GM19239 (cell line): ENCODE measurements at places on chromosomes 3 and 15.

DNA sequence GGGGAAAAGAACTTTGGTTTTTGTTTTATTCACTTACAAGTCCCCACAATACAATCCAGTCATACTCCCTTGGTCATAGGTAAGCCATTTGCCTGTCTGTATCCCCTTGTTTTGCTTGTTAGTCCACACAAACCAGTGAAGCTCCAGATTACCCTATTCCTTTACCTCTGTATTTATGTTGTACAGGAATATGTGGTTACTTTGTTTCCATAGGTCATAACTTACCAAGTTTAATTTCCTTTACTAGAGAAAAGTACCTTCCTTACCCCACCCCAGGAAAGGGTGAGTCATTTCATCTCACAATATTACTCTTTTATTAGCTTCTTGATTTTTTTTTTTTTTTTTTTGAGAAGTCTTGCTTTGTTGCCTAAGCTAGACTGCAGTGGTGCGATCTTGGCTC is 113.4 kb upstream of the LRRFIP2 start:
- no peak for DNase-seq

GRCh38 chr3:37833302-37834186 is 28.1 kb upstream of the CTDSPL start:
- DNase-seq: no peak

DNA sequence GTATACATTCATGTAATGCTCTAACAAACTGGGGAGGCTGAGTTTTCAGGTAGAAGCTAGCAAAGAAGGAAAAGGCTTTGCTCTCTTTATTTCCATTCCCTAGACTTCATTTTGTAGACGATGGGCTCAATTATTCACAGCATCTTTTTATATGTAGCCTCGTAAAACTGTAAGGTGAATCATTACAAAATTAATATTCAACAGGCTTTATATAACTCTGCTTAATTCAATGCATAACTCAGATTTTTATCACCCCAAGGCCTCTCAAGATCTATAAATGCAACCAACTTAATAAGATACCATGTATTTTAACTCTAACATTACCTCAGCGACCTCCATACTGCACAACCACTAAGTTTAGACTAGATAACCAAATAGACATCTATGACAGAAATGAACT is 63.0 kb upstream of the FRMD4B start:
- DNase-seq: no peak

GRCh38 chr3:113812854-113813253 is 25.7 kb upstream of the GRAMD1C start:
- DNase-seq: no peak

DNA sequence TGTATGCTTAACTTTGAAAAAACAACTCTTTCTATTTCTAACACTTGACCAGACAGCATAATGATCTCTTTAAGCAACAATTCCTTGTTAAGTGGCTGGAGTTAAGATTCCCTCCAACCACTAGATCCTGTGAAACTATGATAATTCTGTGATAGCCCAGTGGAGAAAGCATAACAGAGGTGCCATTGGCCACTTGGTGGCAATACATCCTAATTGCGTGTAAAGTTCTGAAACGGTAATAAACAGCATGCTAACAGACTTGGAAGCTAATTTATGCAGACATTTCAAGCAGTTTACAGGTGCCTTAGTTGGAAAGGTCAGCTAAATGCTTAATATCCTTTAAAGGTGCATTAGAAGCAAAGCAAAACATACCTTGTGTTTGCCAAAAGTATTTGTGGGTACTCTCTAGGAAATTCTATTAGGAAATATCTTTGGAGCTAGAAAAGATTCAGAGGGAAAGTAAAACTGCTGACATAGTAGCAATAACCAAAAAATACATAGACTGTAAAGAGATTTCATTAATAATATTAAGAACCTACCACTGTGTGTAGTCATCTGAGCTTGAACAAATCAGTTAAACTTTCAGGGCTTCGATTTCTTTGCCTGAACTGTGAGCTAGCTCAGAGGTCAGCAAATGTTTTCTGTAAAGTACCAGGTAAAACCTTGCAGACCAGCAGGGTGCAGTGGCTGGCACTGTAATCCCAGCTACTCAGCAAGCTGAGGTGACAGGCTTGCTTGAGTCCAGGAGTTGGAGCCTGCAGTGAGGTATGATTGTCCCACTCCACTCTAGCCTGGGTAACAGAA is 19.0 kb upstream of the CSTA start:
- DNase-seq: no peak

- DNase-seq: no peak
Observed at GRCh38 chr3:143437405-143437804, 317.8 kb downstream of the CHST2 start.

- DNase-seq: no peak
Observed at GRCh38 chr3:177681852-177682251, 484.6 kb upstream of the TBL1XR1 start.

GRCh38 chr3:105829229-105829628 is 39.6 kb downstream of the CBLB start:
- no peak for DNase-seq

GRCh38 chr3:42729404-42730145 is 27.0 kb upstream of the HHATL start:
- DNase-seq: no peak

DNA sequence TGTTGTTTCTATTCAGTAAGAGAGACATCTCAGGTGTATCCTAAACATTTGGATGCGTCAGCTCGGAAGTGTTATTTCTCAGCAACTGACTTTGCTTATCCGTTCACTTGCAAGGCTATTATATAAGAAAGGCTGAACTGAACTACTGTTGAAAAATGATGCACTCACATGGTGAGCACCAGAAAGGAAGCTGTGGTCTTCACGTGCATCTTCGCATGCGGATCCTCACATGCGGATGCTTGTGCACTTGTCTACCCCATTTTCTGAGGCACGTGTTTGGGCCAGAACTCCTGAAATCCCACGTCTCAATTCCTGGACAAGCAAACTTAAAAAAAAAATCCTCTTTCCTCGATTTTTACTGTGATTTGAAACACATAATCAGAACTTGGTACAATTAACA is 63.2 kb downstream of the PDZRN3 start:
- DNase-seq: no peak

- DNase-seq: no peak
Observed at GRCh38 chr3:102078854-102079808, 229.8 kb downstream of the NFKBIZ start.

- no peak for DNase-seq
Observed at GRCh38 chr3:125461896-125462295, 58.1 kb downstream of the SNX4 start.

DNA sequence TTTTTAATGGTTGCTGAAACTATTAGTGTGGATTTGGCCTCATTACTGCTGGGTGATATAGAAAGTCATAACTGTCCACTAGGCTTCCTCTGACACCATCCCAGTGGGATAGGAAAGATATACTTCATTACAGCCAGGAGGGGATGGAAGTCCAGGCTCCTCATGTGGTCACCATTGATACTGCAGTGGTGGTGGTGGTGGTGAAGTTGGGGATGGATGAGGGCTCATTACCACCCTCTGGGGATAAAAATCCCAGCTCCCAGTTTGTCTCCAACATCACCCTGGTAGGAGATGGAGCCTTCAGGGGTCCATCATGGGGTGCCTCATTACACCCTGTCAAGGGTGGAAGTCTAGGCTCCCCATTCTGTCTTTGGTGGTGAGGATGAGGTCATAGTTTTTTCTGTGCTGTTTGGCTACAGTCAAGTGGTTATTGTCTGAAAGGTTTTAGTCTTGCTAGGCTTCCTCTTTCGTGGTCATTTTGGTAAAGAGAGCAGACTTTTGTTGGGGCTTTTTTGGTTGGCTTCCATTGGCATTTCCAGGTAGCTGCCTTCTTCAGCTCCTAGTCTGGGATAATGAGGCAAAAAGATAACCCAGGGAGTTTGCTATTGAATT is 30.1 kb upstream of the FILIP1L start:
- no peak for DNase-seq

- no peak for DNase-seq
Observed at GRCh38 chr3:7640787-7641186, 779.9 kb downstream of the GRM7 start.

DNA sequence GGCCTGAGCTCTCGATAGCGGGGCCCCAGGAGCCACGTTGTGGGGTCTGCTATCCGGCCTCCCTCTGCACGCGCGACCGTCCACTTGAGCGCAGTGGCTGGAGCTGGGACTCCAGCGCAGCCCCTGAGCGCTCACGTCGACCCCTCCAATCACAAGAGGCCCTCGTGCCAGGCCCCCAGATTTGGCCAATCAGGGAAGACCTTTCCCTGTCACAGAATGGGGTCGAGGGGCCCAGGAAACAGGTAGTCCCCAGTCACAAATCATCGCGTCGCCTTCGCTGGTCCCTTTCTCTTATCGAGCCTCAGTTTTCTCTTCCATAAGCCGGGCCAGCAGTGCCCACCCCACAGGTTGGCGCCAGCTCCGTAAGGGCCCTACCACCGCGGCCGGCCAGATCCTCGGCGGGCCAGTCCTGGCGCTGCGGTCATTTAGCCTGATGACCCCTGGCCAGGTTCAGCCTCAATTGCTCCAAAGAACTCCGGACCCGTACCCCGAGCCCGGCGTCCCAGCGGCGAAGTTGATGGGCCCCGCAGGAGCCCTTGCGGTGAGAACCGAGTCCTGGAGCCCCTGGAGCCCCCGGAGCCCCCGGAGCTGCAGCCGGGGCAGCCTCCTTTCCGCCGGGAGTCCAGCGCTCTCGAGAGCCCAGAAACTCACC is 435 bp downstream of the ALDH1L1 start:
- DNase-seq: no peak

GRCh38 chr3:42127226-42127625 is 36.1 kb downstream of the TRAK1 start:
- no peak for DNase-seq

GRCh38 chr3:136546720-136547119 is 205.5 kb downstream of the STAG1 start:
- DNase-seq: no peak

DNA sequence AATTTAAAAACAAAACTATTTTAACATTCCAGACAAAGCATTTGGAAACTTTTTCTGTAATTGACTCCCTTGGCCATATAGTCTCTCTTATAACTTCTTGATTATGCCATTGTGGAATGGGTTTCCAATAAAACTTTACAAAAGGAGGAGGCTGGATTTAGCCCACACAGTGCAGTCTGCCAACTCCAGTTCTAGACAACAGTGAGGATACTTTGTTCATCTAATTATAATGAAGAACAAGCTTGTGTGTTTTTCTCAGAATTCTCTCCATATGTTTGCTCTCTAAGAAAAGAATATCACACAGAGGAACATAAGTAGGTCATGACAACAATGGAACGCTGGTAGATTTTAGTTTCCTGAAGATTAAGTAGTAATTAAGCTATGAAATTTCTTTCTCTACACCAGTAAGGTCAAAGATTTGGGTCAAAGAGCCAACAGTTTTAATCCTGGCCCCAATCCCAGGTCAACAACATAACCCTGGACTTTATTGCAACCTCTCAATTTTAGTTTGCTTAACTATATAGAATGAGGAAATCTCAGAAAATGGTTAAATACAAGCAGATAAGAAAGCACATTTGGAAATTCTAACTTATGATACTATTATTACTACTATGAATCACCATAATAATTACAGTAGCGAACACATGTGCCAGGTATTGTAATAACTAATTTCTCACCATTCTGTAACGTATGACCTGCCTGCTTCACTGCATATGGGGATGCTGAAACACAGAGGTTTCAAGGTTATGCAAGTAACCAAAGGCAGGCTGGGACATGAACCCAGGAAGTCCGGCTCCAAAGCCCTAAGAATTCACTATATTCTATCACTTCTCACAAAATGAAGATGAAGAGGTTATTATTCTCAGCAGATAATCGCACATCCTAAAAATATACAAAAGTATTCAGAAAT is 65.7 kb downstream of the TJP1 start:
- no peak for DNase-seq

GRCh38 chr3:49489247-49489646 is 19.2 kb downstream of the DAG1 start:
- DNase-seq: no peak

DNA sequence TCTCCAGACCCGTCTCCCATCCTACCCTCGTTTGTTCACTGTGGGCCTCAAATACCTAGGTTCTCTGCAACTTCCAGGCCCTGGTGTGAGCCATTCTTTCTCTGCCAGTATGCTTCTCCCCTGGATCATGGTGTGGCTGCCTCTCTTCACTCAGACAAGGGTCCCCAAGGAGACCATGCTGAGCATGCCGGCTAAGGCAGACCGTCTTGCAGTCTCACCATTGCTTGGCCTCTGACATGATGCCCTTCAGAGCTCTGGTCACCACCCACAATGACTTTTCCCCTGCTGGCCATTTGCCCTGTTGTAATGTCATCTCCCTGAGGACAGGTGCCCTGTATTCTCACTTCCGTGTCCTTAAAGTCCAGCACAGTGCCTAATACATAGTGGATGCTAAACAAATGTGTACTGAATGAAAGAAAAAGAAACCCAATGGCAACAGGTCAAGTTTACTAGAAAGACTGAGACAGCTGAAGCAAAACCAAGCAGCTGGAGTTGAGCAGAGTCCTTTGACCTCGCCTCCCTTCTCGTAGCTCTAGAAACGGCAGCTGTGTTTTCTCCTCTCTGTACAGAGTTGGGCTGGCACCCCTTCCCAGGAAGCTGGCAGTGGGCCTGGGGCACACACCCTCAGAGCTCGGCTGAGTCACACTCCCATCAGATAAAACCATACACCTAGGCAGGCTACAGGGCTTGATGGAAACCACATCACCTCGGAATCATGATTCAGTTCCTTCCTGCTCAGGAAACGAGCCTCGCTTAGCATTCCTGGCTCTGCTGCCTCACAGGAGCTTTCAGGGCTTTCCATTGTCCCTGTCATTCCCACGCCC is 8.6 kb downstream of the TLR9 start:
- no peak for DNase-seq

DNA sequence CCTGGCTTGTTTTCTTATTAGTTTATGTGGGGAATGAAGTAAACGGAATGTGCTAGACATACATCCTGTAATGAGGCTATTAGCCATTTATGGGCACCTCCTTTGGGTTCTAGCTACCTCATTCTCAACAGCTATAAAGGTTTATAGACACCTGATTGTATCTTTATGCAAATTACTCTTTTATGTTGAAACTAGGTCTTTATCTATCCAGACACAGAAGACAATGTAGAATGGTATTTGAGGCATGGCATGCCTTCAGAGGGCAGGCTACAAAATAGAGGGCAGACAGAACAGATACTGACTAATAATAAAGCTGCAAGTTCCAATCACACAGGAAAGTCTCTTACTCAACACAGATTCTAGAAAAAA is 27.1 kb downstream of the TBC1D2B start:
- DNase-seq: no peak
